Cardiac muscle cell (in vitro differentiated cells and primary cell): ENCODE measurements at places on chromosomes 5 and 9. TPM values are rescaled to one million over a fixed set of nuclear protein-coding genes. Genes with fewer than 3 reads are reported as not detected.

Gene CMYA5
- polyA plus RNA-seq = 19.8 and 44.0 TPM in 2 replicates

Gene NRARP
- 8.7 and 12.6 TPM in 2 replicates for polyA plus RNA-seq

Gene AHRR
- polyA plus RNA-seq = 0.34 and 0.99 TPM in 2 replicates

Gene SFXN1
- 81.5 and 102 TPM in 2 replicates for polyA plus RNA-seq

Gene DRD1
- 0.96 and 4.0 TPM in 2 replicates for polyA plus RNA-seq

Gene C1QTNF3
- polyA plus RNA-seq = 0.91 and 3.2 TPM in 2 replicates

DNA sequence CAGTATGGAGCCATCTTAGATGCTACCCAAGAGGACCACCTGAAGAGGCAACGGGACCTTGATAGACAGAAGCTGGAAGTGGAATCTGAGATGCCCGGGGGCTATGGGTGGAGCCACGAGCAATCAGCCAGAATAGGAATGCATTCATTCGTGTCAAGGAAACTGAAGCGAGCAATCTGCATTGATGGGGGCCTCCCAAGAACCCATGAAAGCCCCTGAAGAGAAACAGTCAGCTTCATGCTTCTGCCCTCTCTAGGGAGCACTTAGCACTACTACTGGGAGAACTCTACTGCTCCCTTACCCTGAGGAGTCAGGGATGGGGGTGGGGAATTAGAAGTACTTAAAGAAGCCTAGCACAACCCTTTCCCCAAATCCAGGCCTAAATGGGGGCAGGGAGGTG, 51.9 kb upstream of the TCERG1 start:
- DNase-seq = no peak

- no peak for DNase-seq
Observed at GRCh38 chr5:138533973-138534941, 8.8 kb downstream of the ETF1 start.

DNA sequence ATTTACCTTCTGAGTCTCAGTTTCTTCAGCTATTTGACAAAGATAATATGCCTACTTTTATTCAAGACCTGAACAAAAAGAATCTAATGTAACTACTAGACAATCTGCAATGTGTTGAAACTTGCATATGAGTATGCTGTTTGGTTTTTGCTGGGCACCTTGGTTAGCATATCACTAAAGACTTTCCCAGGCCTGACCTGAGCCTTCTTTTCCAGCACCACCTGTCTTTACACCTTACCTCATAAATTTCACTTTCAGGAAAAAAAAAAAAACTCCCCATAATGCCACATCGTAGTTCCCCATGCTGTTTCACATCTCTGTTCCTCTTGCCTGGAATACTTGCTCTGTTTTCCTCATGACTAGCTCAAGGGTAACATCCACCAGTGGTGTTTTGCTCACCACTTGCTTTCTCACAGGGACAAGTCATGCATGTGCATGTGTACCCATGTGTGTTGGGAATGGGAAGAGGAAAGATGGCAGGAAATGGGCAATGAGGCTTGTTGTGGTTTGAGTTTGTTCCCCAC, 45.6 kb upstream of the TLE4 start:
- DNase-seq = no peak

DNA sequence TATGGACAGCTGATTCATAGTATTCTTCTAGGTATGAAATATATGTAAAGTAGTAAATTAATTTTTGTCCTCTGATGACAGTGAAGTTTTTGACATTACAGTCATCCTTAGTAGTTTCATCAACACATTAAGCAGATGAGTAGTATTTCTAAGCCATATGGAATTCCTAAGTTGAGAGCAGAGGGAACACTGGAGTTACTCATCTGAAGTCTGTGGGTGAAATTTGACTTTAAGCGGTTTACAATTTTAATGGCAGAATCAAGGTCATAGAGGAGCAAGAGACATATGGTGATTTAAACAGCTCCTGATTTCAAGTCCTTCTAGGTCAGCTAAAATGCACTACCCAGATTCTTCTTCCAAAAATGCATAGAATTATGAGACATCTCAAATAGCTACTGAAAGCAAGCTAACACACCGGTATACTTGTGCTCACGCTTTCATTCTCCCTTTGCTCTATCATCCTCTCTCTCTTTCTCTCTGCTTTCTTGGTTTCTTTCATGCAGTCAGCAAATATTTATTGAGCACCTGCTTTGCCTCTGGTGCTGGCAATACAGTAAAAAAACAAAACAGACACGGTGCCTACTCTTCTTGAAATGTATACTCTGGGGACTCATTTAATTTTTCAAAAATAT, 235.9 kb downstream of the FER start:
- no peak for DNase-seq

- DNase-seq = peak; percentile 78
Observed at GRCh38 chr5:141958113-141958512, at the start of gene PCDH12. Gene PCDH12 (minus strand): TSS chr5:141958202. CDS start chr5:141957851, 351 bp downstream.

DNA sequence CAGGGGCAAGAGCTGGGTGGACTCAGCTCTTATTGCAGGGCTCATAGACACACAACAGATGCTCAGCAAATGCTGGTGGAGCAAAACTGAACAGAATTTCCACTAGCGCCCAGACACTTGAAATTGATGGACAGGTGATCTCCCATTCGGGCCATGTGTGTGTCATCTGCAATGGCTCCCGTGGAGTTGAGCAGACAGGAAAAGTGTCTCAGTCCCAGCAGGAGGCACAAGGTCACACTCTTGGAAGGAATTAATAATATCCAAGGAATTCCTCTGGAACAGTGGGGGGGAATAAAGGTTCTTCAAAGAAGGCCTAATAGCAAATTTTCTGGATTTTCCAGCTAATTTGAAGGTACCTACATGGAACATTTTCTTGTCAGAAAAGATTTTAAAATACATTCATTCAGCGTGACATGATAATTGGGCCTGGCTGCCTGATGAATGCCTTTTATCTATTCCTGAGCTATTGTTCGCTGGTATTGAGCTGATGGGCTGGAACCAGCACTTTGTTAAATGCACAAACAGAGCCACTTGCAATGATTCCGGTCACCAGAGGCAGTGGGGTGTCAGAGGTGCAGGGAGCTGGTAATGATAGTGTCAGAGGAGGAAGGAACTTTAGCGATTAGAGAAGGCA, 31.5 kb upstream of the ALDH1B1 start:
- DNase-seq = no peak

DNA sequence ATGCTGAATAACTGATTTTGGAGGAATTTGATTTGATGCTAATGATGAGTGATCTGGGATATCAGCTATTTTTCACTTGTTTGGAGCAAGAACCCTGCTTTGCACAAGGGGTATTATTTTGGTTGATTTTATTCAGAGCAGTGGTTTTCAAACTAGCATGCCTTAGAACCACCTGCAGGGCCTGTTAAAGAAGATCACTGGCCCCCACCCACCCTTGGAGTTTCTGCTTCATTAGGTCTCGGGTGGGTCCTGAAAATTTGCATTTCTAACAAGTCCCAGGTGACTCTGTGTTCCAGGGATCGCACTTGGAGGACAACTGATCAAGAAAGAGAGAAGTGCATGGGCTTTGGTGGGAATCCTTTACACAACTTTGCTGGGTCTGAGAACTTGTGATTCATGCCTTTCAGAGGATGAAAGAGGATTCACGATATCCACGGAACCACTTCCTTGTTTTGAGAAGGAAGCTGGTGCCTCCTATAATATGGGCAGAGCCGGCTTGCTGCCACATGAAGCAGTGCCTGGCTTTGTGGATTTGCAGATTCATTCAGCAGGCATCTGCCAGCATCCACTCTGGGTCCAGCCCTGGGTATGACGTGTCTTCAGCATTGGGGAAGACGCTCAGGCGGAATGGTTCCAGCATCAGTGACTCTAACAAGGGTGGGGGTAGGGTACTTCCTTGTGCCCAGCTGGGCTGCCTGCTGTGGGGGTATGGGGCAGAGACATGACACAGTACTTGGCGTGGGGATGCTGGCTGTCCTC, 106.6 kb upstream of the PITX1 start:
- peak; percentile 30 for DNase-seq

GRCh38 chr5:96143450-96143849, 181.8 kb upstream of the ELL2 start:
- no peak for DNase-seq

- DNase-seq = peak; percentile 12
Observed at GRCh38 chr5:61586096-61587084, 254.3 kb downstream of the ZSWIM6 start.

DNA sequence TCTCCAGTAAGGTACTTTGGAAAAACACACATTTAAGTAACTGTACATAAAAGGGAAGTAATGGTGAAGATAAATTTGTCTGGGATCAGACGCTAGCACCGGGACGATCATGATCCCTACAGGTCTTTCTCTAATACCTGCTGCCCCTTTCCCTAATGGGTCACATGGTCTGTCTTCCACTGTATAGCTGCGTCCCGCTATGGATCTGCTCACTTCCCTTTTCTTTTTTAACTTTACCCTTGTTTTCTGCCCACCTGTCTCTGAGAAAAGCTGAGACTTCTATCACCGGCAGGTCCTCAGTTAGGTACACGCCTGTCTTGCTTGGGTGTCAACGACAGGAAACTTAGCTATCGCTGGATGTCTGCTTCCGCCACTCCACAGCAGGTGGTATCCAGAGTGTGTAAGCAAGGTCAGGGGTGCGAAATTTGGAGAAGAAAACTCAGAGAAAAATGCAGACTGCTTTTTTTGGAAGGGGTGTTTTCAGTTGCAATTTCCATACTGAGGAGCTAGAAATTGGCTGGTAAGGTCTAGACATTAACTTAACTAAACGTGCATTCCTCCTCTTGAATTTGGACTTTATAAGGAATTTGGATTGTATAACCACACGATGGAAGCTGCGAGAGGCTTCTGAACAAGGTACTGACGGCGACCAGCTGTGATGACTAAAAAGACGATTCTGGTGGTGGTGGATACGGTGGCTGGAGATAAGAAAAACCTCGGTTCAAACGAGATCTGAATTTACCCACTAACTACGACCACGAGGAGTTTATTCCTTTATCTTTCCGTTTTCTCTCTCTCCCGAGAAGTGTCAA, 1.1 kb upstream of the ICE1 start:
- DNase-seq = peak; percentile 25

GRCh38 chr9:20781092-20781491, 97.0 kb downstream of the FOCAD start:
- DNase-seq = no peak

DNA sequence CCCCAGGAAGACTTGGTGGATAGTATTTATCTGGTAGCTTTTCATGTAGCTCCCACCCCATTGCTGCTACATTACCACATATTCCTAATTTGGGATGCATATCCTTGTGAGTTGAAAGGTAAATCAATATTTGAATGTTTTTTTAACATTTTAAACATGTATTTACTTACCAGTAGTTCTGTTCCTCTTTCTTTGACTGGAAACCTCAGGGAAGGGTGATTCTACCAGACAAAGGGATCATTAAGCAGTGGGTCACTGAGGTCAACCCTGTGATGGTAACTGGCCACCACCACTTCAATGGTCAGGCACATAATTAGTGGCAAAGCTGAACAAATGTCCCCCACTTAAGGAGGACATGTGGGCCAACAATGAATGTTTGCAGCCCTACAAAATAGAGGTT, 27.2 kb upstream of the KLF9 start:
- DNase-seq = no peak

- DNase-seq = no peak
Observed at GRCh38 chr5:166058660-166059059, 2232.8 kb upstream of the WWC1 start.

GRCh38 chr5:142777850-142778249, 7.7 kb downstream of the ARHGAP26 start:
- no peak for DNase-seq

DNA sequence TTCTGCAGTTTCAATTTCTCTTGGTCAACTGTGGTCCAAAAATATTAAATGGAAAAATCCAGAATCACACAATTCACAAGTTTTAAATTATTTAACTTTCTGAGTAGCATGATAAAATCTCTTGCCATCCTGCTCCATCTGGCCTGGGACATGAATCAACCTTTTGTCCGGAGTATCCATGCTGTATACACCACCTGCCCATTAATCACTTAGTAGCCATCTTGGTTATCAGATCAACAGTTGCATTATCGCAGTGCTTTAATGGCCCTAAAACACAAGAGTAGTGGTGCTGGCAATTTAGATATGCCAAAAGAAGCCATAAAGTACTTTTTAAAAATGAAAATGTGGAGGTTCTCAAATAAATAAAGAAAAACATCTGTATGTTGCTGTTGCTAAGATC, 25.3 kb downstream of the EFCAB9 start:
- DNase-seq = no peak

GRCh38 chr5:93883459-93883858, 142.1 kb upstream of the POU5F2 start:
- DNase-seq = no peak
